ENCODE measurements at places on chromosomes 6 and 20.

- DNase-seq, result no peak
Observed at GRCh38 chr6:32371229-32371628, 474 bp downstream of the TSBP1 start.

DNA sequence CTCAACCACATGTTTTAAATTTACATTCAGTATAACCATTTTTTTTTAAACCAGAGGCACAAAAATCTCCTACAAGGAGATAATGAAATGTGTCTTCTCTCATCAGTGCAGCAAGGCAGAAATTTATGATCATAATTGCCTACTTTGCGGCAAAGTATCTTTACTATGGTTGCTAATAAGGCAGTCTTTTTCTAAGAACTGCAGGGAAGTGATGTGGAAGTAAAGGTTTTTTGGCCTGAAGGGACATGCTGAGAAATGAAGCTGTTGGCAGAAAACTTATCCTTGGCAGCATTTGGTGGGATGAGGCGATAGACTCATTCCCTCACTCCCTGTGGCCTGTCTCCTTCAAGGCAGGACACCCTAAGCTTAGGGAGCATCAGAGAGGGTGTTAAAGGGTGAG is 48.7 kb downstream of the SCGN start:
- DNase-seq, result no peak

DNA sequence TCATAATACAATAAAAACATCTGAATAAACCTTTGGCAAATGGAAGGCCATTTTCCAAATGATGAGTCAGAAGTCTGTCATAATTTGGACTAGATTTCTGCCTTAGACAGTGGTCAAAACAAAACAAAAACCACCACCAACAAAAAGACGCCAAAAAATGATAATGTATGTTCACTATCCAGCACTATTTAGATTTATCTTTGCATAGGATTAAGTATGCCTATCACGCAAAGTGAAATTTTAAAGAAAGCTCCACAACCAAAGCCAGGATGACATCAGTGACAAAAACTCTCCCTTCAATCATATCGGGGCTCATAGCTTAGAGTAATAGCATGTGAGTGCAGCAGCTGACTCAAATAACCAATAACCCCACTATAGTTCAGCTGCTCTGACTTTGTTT is 201.9 kb downstream of the MOXD1 start:
- no peak for DNase-seq

DNA sequence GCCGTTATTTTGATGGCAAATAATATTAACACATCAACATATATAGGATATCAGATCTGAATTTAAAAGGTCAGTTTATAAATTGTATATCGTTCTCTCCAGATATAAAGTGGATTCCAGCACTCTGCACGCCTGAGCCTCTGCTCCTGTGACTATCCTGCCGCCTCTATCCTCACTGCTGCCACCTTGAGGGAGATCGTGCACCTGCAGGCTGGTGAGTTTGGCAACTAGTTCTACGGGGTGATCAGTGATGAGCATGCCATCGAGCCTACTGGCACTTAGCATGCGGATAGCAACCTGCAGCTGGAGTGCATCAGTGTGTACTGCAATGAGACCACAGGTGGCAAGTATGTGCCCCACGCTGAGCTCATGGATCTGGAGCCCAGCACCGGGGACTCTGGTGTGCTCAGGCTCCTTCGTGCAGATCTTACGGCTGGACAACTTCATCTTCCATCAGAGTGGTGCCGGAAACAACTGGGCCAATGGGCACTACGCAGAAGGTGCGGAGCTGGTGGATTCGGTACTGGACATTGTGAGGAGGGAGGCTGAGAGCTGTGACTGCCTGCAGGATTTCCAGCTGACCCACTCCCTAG is 84.9 kb downstream of the FBXO5 start:
- peak; percentile 39 for DNase-seq

- no peak for DNase-seq
Observed at GRCh38 chr20:23456409-23456808, 3.7 kb upstream of the CST11 start.

- no peak for DNase-seq
Observed at GRCh38 chr6:99270826-99271225, 78.6 kb downstream of the FAXC start.

DNA sequence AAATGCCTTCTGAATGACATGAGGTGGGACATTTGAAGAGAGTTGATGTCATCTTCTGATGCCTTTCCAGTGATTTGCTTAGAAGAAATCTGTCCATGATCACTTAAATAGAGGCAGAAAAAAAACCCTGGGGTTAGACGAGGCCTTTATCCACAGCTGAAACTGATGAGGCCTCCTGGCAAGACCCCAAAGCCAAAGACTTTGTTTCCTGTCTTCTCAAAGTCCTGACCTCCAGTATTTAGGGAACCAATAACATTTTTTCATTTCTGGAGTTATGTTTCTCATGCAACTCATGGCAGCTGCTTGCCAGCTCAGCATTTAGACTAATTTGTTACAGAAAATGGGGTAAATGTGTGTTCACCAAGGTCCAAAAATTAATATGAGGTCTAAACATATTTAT is 248.0 kb upstream of the PRDM1 start:
- DNase-seq, result no peak

DNA sequence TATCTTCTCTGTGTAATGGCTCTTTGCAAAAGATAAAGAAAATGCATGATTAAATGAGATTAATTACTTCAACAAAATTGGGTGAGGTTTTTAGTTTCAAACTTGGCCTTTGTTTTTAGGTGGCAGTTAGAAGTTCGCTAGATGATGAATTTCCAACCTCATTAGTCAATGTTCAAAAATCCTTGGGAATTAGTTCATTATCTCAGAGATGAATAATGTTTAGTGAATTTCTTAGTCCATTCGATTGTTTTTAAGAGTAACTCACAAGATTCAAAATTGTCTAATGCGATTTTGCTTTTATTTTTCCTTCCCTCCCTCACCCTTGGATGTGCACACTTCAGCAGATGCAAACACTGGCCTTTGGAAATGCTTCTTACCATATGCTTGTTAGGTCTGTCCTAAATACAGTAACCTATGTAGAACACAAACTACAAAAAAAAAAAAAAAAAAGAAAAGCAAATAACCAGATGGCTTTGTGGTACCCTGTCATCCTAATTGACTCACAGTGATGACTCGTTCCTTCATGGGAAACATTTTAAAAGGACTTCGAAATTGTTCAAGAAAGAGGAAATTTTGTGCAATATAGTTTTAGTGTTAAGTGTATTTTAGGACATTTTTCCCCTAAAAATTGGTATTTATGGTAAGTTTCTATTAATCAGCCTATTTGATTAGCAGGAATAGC is 66.7 kb downstream of the FAM229B start:
- no peak for DNase-seq

DNA sequence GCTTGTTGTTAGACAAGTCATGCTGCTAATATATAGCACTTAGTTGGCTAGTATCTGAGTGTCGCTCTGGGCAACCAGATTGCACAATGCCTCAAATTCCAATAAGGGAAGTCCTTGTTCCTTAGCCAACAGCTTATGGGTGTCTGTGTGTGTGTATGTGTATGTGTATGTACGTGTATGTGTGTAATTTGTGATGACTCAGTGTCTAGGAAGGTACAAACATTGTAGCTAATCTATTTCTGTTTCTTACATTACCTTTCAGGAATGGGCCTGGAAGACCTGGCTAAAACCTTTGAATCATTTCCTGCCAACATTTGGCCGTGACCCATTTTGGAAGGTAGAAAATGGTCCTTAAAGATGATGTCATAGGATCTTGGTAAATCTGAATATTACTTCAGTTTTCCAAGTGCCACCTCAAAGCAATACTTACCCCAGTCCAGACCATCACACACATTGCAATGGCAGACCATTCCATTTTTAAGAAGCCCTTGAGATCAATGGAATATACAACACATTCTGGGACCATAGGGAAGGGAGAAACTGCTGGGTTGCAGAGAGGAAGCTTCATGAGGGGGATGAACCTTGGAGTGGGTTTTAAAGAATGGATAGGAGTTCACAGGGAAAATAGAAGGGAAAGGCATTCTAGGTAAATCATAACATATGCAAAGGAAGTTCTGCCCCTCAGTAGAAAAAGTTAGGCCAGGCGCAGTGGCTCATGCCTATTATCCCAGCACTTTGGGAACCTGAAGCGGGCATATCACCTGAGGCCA is 25.1 kb downstream of the NEDD9 start:
- DNase-seq, result no peak

DNA sequence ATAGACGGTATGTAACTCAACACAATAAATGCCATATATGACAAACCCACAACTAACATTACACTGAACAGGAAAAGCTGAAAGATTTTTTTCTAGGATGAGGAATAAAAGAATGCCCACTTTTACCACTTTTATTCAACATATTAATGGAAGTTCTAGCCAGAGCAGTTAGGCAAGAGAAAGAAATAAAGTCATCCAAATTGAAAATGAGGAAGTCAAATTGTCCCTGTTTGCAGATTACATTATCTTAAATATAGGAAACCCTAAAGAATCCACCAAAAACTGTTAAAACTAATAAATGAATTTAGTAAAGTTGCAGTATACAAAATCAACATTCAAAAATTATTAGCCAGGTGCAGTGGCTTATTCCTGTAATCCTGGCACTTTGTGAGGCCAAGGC is 24.6 kb upstream of the ADGB start:
- no peak for DNase-seq

DNA sequence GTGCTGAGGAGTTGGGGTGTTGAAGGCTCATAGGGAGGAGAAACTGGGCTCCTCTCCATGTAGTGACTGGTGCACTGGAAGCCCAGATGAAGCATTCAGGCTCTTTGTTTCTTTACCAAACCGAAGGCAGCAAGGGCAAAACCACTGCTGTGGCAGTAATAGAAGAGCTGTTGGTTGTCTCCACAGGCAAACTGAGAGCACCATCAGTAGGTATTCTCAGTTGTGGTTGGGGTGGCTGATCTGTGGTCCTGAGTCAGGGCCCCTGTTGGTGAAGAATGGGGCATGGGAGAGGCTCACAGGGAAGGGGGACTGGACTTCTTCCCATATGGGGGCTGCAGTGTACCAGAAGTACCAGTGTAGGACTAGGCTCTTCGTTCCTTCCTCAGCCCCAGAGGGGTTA is 460.2 kb upstream of the IMPG1 start:
- no peak for DNase-seq

GRCh38 chr6:119346450-119346849 is 3.1 kb downstream of the MAN1A1 start:
- no peak for DNase-seq

GRCh38 chr6:143731789-143732188 is 54.0 kb downstream of the PHACTR2 start:
- no peak for DNase-seq
